Activated T-cell treated with anti-CD3 and anti-CD28 coated beads for 4 hours (primary cell): ENCODE measurements at places on chromosomes 4 and X.

GRCh38 chr4:9758641-9759317, 22.7 kb upstream of the DRD5 start:
- no peak for DNase-seq

- DNase-seq: no peak
Measured at GRCh38 chr4:64776820-64777219, 367.6 kb upstream of the TECRL start.

- DNase-seq: no peak
Measured at GRCh38 chr4:185865901-185866328, 53.9 kb upstream of the SORBS2 start.

DNA sequence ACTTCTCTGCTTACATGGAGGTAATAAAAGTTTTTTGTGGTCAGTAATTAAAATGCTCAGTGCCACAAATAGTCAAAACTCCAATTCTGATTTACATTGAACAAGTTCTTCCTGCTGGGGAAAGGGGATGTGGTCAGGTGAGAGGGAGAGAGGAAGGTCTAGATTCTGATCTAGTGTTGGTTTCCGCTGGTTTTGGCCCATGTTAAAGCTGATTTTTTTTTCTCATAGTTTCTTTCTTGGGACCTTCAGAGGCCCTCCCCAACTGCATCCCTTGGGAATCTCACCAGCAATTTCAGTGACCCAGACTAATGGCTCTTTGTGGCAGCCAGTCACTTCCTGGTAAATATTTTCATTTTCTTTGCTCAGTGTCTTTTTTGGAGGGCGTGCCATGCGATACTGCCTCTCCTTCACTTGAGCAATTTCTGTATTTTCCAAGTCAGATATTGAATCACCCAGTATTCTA, 332.7 kb downstream of the RAPGEF2 start:
- no peak for DNase-seq

DNA sequence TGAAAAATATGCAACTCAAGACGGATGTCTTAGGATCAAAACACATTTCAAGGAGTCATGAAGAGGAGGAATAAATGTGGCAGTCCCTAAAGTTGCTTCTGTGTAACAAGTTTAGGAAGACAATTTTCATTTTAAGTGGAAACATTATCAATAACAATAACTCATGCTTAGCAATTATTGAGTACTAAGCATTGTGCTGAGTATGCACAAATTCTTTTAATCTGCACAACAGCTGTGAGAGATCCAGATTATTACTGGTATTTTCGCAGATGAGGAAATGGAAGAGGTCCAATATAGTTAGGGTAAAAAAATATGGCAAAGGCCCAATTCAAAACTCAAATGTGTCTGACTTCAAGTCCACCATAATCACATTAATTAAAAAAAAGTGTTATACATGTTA, 2.9 kb upstream of the TEX13B start:
- DNase-seq: no peak

DNA sequence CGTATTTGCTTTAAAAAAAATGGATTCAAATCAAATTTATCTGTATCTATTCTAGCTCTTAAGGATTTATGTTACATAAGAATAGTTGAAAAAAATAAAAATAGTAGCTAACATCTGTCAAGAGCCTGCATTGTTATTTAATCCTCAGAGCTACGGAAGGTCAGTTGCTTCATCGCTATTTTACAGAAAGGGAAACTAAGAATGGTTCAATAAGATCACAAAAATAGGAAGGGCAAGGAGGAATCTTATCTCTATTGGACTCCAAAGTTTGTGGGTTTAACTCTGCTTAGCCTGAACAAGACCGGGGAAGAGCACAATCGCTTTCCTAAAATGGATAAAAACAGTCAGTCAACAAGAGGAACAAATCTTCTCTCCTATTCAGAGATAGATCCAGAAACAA, 270.2 kb upstream of the SMIM31 start:
- no peak for DNase-seq

DNA sequence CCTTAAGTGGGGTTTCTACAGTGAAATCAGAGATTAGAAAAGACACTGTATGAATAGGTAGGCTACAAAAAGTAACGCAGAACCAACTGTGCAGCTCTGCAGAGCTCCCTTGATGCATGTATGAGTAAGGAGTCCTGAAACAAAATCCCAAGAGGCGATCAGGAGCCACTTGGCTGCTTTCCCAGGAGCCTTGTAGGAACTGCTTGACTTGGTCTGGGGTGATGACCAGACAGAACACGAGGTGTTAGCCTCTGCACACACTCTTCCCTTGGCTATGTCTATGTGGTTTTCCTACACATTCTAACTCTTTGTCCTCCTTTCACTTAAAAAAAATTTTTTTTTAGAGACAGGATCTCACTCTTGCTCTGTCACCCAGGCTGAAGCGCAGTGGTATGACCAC, 22.8 kb upstream of the AP1S2 start:
- no peak for DNase-seq

GRCh38 chr4:126479709-126480108, 1153.0 kb upstream of the INTU start:
- DNase-seq: no peak

GRCh38 chr4:102219129-102219528, 126.2 kb downstream of the SLC39A8 start:
- DNase-seq: no peak

- DNase-seq: no peak
Measured at GRCh38 chrX:13761606-13762414, 27.3 kb downstream of the OFD1 start.

- no peak for DNase-seq
Measured at GRCh38 chrX:40931921-40932320, 153.3 kb upstream of the USP9X start.

- no peak for DNase-seq
Measured at GRCh38 chr4:137307806-137308205, 224.5 kb downstream of the PCDH18 start.

DNA sequence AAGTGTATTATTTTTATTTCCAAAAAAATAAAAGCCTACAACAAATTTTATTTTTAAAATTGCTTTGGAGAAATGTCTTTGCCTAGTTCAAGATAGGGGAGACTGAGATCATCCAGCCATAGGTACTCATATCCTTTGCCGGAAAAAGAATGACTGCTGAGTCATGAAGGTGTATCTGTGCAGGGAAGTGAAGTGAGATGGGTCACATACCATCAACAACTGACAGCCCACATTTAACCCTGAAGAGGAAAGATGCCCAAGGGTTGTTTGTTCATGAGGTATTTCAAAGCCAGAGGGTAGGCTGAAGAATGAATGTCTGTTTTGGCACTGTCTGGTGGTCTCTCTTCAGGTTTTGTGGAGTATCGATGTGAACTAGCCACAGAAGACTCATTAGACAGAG, 106.7 kb upstream of the TTC29 start:
- no peak for DNase-seq

GRCh38 chr4:3304831-3305609, 12.2 kb downstream of the RGS12 start:
- DNase-seq: no peak

- DNase-seq: no peak
Measured at GRCh38 chr4:46274717-46275116, 115.2 kb downstream of the GABRA2 start.

- no peak for DNase-seq
Measured at GRCh38 chr4:1293991-1294390, 4.3 kb downstream of the MAEA start.

- DNase-seq: no peak
Measured at GRCh38 chr4:26858947-26859401, 1.7 kb upstream of the STIM2 start.

DNA sequence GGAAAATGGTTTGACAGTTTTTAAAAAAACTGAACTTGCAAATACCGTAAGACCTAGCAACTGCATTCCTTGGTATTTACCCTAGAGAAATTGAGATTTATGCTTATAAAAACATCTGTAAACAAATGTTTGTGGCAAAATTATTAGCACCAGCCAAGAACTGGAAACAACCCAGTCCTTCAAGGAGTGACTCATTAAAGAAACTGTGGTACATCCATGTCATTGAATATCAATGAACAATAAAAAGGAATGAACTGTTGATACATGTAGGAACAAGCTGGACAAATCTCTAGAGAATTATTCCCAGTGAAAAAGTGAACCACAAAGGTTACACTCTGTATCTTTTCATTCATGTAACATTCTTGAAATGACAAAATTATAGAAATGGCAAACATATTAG, 240.2 kb upstream of the ADAMTS3 start:
- DNase-seq: no peak
